ENCODE measurements at places on chromosomes 7 and 10. TPM values are rescaled to one million over a fixed set of nuclear protein-coding genes. Genes with fewer than 3 reads are reported as not detected.

DNA sequence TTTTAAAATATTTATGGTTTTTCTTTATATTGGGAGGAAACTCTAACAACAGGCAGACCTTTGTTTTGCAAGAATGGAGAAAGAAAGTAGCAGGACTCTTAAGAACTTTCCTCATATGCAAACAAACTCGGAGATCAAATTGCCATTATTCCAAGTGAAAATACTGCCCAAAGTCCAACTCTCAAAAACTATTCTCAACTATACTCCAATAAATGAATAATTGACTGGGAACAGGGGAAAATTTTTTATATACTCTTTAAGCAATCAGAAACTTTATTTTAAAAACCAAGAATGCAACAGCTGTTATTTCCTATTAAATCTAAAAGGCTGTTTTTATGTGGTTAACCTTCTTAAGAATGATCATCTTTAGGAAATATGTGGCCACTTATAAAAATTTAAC, 101.9 kb downstream of the COL28A1 start:
- DNase-seq: no peak

The TMEM229A gene
- polyA plus RNA-seq: not detected

DNA sequence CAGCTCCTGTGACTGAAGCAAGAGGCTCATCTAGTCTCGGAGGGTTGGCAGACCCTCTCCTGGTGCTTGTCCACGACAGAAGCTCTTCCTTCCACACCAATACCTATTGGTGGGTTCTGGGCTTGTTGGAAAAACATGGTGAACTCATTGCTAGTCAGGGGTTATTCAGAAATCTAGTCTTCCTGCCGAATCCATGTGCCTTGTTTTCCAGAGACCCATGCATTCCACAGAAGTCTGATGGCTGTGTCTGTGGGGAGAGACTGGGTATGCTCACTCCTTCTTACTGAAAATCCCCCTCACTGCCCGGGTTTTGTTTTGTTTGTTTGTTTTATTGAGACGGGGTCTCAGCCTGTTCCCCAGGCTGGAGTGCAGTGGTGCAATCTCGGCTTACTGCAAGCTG, 138.3 kb downstream of the DNAJB6 start:
- no peak for DNase-seq

DNA sequence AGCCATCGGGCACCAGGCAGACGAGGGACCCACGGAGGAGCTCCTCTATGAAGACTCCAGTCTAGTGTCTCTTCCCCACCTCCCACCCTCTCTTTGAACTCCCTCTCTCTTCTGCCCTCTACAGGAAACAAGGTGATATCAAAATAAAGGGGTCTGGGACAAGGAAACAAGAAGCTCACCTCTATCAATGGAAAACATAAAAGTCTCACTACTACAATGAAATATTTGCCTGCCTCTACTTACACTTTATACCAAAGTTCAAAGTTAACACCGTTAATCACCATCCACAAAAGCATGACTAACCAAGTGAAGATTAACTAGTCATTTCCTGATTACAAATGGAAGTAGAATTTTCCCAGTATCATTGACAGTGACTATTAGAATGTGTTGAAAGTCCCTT, 82.2 kb downstream of the PARD3 start:
- DNase-seq: no peak

DNA sequence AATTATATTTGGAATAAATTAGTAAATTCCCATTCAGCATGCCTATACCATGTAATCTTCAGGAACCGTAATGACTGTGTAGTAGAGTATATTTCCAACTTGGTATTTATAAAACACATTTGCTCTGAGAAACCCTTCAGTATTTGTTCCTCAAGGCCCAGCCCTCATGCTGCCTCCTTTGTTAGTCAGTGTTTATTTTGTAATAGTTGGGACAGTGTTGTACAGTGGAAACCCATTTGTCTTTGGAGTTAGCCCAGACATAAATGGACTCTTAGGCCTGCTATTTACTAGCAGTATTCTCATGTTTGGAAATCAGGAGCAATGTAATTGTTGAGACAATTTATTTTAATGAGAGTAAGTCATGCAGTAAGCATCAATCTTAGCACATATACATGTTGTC, 686.9 kb downstream of the AUTS2 start:
- DNase-seq: no peak

GRCh38 chr10:61905837-61906561, 4.5 kb downstream of the ARID5B start:
- DNase-seq: no peak

The DPP6 gene
- polyA plus RNA-seq: not detected

DNA sequence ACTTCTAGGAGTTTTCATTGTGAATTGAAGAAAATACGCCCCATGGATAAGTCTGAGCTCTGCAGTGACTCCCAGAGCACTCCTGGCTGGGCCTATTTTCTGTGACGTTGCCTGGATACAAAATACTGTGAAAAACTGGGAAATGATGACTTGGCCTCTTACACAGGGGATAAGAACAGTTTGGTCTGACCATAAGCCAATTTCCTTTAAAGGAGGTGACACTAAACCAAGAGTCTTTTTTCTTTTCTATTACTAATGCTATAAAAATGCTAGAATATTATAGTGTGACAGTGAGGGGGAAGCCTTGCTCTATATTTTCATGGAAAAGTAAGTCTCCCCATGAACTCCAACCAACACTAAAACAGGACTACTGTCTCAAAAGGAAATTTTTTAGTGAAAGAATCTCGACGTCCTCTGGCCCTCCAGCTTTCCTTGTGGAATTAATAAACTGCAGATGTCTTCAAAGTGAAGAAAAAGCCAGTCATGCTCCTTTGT, 45.5 kb downstream of the MYOF start:
- no peak for DNase-seq

DNA sequence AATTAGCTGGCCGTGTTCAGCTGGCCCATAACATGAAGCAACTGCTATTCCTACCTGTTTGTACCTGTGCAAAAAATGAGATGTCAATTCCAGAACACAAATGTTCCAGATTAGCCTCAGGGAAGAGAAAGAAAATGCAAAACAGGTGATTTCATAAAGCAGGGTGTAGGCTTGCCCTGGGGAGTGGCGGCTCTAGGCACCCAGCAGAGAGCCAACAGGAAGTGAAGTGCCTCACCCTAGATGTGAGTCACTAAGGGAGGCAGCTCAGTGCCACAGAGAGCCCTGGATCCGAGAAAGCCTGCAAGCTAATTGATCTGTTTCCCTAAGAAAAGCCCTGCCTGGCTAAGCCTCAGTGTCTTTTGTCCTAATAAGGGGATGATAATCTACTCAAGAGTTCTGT, 240.0 kb downstream of the ARHGAP21 start:
- peak; percentile 33 for DNase-seq

DNA sequence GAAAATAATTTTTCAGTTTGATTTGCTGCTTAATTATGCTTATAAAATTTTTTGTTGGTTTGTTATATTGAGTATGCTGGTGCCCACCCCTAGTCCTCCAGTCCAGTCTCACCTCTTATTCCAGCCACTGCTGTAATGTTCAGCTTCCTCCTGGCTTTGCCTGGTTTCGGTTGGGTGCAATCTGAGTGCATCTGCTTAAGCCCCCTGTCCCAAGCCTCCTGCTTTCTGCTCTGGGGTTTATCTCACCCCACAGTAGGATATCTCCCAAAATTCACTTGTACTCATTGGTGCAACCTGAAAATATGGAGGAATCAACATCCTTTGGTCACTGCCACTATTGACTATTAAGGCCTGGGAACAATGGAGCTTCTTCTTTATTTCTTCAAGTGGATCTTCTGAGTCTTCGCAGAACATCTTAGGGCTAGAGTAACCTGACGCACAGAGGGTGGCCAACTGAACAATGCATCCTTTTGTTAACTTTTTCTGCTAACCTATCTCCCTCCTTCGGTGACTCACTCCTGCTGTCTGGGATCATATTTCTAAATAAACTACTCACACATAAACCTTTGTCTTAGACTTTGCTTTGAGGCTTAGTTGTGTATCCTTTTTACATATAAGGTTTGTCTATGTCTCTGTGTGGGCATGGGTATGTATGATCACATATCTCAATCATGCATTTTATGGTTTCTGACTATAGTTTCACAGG, 19.1 kb upstream of the SOSTDC1 start:
- DNase-seq: no peak

DNA sequence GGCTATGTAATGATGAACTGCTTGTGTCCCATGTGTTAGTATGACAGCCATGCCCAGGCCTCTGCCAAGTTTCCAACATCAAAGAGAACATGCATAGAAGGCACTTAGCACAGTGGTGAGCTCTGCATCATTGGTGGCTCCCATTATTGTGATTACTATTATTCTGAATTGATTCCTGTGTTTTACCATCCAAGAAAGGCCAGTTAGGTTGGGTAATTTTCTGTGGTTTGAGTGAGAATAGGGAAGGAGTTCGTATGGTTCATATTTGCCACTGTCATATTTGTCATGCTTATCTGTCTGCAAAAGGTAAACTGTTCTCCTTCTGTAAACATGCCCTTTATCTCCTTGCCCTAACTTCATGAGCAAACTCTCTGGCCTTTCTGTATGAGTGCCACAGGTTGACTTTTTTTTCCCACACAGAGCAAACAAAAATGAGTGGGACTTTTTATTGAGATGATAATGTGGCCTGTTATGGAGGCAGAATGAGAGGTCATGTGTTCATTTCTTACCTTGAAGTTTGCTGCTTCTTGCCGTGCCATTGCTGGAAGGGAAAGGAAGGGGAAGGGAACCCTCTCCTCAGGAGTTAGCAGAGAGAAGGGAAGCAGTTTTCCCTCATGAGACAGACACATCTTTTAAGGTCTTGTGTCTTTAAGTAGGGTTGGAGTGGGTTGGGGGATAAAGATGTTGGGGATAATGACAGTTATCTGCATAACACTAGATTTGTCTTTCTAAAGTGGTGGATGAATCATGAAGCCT, 301.9 kb downstream of the LRMDA start:
- no peak for DNase-seq

- DNase-seq: peak; percentile 69
Observed at GRCh38 chr7:77245015-77245755, 45.6 kb upstream of the FGL2 start.

DNA sequence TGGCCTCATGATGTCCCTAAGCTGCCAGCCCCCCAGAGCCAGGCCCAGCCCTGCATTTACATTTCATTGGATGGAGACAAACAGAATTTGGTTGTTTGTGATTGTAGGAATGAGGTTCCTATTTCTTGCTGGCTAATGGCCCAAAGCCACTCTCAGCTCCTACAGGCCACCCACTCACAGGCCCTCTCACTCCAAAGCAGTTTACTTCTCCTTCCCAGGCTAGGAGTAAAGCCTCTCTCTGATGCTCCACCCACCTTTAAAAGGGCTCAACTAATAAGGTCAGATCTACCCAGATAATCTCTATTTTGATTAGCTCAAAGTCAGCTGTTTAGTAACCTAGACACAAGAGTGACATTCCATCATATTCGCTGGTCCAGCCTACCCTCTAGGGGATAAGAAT, 11.2 kb upstream of the CUZD1 start:
- DNase-seq: no peak

DNA sequence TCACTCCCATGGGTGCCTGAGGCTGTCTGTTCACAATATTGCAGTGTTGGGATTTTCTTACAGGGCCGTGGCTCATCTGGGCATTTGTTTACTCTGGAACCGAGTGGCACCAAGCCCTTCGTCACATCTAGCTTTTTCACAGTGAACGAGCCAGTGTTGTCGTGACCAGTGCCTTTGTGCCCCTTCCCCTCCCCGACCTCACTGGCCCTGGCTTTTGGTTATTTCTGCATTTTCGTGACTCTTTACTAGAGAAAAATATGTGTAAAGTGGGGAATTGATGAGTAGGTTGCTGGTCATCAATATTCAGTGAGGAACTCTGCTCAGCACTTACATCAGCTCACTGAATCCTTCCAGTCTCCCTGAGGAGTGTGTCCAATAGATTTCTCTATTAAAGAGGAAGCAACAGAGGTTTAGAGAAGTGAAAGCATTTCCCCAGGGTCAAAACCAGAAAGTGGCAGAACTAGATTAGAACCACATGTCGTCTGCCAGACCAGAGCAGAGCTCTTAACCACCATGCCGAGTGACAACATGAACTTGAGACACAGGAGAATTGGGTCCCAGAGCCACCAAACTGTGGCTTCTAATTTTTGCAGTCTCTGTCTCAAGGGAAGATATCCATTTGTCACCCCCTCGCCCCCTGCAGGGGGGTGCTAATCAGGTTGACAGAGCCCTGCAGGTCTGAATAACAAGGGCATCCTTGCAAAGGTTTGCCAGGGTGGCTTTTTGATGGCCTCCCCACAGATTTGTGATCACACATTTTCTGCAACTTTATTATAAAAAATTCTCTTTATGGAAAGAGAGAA, 125.3 kb downstream of the CHN2 start:
- no peak for DNase-seq

The CD36 gene
- polyA plus RNA-seq: 289 TPM

DNA sequence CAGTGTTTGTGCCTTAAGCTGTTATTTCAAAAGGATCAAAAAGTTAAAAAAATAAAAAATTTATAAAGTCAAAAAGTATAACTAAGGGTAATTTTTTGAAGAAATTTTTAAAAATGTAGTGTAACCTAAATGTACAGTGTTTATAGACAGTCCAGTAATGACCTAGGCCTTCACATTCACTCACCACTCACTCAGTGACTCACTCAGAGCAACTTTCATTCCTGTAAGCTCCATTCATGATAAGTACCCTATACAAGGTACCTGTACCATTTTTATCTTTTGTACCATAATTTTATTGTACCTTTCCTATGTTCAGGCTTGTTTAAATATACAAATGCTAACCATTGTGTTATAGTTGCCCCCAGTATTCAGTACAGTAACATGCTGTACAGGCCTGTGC, 21.5 kb downstream of the DNAJC9 start:
- DNase-seq: no peak

- DNase-seq: no peak
Observed at GRCh38 chr7:48868916-48869315, 55.4 kb upstream of the CDC14C start.

The GPR158 gene
- polyA plus RNA-seq: not detected

The DPYSL4 gene
- polyA plus RNA-seq: 33.1 TPM

DNA sequence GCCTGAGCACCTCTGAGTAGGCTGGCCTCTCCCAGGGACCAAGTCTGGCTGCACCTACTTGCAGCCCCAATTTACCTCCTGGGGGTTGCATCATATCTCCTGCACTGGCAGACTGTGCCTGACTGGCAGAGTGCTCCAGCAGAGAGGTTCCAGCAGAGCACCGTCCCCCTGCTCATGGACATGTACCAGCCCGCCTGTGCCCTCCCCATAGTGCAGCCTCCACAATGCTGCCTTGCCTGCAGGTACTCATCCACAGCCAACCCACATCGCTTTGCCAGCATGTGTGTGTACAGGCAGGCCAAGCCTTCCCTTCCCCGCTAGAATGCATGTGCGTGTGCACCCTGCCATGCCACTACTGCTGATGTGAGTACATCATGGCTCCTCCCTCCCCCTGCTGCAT, 105.5 kb upstream of the NPSR1 start:
- no peak for DNase-seq

- no peak for DNase-seq
Observed at GRCh38 chr7:134442441-134443220, 16.3 kb downstream of the AKR1B1 start.

DNA sequence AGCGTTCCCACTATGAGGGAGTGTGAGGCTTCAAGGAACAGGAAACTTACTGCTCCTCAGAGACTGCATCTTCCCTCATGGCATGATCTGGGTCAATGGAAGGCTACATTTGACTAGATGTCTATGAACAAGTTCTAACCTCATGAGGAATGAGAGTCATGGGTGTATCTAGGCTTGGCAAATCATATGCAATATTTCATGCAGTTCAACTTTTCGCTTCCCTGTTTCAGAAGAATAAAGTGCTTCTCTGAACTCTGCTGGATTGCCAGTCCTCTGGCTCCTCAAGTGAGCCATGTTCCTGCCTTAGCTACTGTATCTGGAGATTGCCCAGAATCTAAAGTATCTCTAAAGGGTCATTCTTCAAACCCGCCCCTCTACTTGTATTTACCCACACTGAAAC, 54.3 kb upstream of the SEMA3A start:
- DNase-seq: no peak

GRCh38 chr10:29304264-29304994, 15.6 kb downstream of the LYZL1 start:
- no peak for DNase-seq

The MKRN1 gene
- polyA plus RNA-seq: 45.2 TPM

The RBM20 gene
- 29.9 TPM for polyA plus RNA-seq
